NCI-H446 (cell line): ENCODE measurements at places on chromosomes 12 and 14.

DNA sequence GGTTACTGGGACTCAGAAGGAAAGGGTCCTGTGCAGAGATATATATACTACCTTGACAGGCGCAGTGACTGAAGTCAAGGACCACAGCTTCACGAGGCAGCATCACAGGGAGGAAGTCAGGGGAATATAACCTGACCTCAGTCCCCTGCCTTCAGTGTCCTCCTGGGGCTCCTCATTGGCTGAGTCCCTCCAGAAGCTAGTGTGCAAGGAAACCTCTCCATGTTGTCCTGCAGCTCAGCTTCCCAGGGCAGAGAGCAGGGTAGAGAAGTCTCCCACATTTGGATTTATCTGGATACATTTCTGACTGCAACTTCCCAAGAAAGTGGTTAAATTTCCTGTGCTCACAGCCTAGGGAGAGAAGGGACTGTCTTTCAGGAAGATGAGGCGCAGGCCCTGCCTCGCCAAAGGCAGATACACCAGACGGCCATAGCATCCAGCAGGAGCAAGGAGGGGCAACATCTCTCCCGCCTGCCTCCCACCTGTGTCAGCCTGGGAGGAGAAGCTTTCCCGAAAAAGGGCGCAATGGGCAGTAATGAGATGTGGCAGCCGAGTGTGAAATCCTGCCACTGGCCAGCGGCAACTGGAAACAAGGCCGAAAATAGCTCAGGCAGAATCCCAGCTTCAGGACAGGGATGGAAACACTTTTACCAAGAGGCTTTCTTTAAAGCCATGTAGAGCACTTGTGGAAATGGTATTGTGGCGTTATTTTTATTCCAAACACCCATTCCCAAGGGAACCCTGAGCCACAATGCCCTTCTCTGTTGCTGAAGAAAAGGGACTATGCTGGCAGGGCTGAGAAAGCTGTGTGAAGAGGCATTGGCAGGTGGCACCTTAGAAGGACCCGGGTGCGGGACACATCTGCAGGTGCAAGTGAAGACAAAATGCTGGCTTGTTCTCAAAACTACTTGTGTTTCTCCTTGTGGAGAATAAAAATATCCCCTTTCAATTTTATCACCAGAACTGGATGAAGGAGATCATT lies 54.9 kb upstream of the HIF1A start:
- DNase-seq, result no peak

DNA sequence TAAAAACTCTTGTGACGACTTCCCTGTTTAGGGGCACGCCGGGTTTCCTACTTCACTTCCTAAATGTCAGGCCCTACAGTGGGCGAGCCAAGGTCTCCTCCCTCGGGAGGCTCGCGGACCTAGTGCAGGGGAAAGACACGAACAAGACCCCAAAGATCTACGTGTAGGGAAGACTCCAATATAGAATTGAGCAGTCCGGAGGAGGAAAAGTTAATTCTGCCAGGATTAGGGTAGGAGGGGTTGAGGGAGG lies 564 bp downstream of the ATXN3 start:
- no peak for DNase-seq

- DNase-seq, result no peak
These were observed 47.8 kb upstream of the LTA4H start for GRCh38 chr12:96083020-96083719.

GRCh38 chr14:38197784-38198335 lies 9.8 kb upstream of the SSTR1 start:
- DNase-seq, result peak; percentile 53

DNA sequence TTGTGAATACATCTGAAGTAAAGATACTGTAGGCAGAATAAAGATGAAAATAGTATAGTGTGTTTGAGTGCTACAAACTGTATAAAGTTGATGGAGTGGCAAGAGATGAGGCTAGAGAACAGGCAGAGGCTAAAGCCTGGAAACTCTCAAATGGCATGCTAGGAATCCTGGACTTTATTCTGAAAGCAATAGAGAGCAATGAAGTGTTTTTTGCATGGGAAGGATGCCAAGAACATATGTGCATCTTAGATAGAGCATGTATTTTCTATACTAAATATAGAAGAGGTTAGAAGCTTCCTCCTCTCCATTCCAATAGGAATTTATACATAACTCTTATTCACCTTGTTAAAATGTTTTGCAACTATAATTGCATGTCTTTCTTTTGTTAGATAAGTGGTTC lies 86.3 kb upstream of the TMTC2 start:
- DNase-seq, result no peak

DNA sequence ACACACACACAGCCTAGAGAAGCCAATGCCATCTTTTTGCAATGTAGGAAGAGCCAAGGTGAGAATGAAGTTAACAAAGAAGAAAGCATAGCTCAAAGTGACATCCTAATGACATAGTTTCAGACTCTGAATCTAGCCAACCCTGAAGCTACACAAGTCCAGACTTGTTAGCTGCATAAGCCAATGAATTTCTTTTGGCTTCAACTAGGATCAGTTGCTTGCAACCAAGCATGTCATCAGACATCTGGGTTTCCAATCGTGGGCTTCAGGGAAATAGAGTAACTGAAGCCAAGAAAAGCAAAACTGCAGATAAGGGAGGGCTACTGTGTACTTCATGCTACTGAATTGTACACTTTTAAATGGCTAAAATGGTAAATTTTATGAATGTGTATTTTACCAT lies 4.4 kb upstream of the GPHN start:
- peak; percentile 88 for DNase-seq
